Cortex of kidney (tissue), 1 donor: ENCODE measurements at places on chromosomes 16 and 17.

DNA sequence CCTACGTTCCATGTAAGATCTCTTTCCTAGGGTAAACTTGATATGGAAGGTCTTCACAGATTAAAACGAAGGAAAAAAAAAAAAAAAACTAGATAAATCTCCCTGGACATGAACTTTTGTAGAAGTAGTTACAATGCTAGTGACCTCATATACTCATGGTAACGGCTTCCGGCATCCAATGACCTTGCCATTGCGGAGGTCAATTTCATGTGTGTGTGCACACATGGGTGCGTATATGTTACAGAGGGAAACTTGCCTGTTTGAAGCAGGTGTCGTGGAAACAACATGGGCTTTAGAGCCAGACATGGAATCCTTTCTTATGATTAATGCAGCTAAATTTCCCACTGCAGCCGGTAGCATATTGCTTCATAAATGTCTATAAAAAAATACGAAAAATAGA lies 435.5 kb downstream of the MAF start:
- DNase-seq = no peak

DNA sequence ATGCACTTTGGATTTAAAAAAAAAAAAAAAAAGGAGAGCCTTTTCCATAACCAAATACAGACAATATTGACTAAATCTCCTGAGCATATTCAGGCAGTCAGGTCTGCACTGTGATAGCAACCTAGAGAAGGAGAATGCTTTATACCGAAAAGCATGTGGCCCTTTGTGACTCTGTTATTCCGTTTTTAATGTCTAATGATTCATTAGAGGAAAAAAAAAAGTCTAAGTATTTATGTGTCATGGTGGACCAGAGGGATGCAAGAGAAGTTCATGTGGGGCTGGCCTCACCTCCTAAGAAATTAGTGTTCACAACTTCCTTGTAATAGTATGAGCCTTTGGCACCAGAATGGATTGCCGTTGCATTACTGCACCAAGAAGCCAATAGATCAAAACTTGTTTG lies 11.3 kb upstream of the VWA3A start:
- DNase-seq = no peak

GRCh38 chr16:87642491-87642890 lies 40.2 kb downstream of the JPH3 start:
- DNase-seq = no peak

DNA sequence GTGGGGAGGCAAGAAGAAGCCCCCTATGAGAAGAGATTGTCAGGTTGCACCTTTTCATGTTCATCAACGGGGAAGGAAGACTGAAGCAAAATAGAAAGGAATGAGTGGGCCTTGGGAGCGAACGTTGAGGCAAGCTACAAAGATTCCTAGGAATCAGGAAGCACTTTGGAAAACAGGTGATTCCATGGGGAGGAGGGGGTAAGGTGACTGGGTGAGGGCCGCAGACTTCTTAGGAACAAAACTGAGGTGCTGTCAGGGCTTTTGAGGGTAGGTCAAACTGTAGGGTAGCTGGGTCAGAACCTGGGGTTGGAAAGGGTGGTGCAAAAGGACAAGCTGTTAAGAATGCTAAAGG lies 528 bp downstream of the ITFG1 start:
- DNase-seq = no peak

- no peak for DNase-seq
These were observed 63.7 kb upstream of the DHX40 start for GRCh38 chr17:59501690-59502089.

GRCh38 chr16:81956213-81956948 lies 54.9 kb downstream of the SDR42E1 start:
- DNase-seq = no peak

- no peak for DNase-seq
These were observed 31.9 kb upstream of the ANKFY1 start for GRCh38 chr17:4295686-4296085.

DNA sequence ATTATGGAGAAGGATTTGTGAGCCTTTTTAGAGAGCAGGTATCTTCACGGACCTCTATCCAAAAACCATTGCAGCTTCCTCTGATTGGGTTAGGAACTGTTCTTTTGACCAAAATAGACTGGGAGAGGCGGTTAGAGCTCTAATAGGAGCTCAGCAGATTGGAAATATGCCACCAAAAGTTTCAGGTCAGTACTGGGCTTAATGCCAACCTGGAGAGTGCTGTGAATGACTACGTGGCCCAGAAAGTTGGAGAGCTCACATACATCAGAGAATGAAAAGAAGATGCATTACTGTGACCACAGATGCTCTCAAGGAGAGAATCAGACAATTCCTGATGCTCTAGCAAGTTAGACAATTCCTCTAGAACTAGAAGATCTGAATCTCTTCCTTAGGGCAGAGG lies 86.5 kb downstream of the ABCA8 start:
- DNase-seq = no peak
